ENCODE measurements at places on chromosomes 5 and 9. TPM values are rescaled to one million over a fixed set of nuclear protein-coding genes. Genes with fewer than 3 reads are reported as not detected.

DNA sequence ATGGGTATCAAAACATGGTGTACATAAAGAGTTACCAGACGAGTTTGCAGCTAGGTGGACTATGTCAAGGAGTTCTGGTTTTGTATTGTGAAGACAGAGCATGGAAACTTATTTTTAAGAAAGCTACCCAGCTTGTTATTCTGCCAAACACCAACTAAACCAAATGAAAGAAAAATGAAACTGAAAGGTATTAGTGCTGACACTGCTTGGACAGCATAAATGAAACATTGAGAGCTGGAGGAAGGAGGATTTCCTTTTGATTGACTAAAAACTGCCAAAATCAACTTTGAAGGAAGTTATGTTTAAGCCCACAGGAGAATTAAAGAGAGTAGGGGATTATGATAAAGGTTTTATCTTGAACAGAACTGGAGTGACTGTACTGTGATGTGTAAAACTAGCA is 766.2 kb downstream of the PTPRD start:
- no peak for DNase-seq

DNA sequence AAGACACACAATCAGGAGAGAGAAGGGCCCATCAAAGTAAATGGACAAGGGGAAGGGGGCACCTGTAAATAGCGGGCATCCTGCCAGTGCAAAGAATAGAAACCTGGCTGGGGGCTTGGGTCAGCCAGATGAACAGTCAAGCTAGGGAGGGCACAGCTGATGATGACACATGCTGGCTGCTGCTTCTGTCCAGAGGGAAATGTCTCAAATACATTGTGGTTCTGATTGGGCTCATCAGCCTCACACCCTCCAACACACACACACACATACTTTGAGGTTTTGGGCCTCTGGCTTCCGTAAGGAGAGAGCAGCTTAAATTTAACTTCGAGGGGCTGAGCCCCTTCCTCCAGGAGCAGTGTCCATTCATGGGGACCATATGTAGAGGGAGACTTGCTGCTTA is 27.6 kb upstream of the SPATA31E1 start:
- no peak for DNase-seq

The TMEM252 gene
- polyA plus RNA-seq: 2.5 TPM

The POLR1E gene
- 22.3 TPM for polyA plus RNA-seq

The CD274 gene
- 0.71 TPM for polyA plus RNA-seq

GRCh38 chr5:3650320-3650719 is 54.7 kb downstream of the IRX1 start:
- DNase-seq: no peak

DNA sequence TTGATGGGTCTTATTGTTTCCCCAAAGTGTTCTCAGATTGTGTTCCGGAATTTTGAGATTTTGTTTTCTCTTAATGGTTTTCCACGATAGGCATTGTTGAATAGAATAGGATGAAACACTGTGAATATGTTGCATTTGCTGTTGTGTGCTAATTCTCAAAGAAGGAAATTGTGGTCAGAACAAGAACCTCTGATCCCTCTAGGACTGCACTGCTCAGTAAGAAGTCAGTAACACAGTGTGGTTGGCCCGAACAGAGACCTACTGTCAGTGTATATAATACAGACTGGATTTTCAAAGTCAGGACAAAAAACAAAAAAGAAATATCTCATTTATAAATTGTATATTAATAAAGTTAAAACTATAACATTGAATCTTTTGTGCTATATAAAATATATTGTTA is 494.8 kb downstream of the MAT2B start:
- DNase-seq: no peak

The ACTBL2 gene
- not detected for polyA plus RNA-seq
